ENCODE measurements at places on chromosomes 5 and 9.

GRCh38 chr5:133333326-133334150, 278.8 kb downstream of the FSTL4 start:
- no peak for DNase-seq

GRCh38 chr5:9269014-9269413, 276.9 kb downstream of the SEMA5A start:
- DNase-seq: peak; percentile 92

GRCh38 chr9:33620738-33621439, 96.8 kb downstream of the ANKRD18B start:
- peak; percentile 96 for DNase-seq

DNA sequence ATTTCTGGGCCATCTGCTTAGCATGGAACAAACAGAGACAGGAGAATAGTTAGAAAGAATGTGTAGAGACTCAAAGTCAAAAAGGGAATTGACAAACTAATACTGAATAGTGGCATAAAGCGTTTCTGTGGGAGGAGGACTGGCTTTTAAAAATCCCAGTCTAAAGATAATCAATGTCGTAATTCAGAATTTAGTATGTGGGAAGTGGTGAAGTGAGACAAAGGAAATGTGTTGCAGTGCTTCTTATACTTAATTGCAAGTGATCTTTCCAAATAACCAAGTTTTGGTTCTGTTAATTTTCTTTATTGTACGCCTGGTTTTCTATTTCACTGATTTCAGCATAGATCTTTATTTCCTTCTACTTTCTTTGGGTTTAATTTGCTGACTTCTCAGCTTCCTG, 133.2 kb downstream of the ENTREP1 start:
- no peak for DNase-seq

DNA sequence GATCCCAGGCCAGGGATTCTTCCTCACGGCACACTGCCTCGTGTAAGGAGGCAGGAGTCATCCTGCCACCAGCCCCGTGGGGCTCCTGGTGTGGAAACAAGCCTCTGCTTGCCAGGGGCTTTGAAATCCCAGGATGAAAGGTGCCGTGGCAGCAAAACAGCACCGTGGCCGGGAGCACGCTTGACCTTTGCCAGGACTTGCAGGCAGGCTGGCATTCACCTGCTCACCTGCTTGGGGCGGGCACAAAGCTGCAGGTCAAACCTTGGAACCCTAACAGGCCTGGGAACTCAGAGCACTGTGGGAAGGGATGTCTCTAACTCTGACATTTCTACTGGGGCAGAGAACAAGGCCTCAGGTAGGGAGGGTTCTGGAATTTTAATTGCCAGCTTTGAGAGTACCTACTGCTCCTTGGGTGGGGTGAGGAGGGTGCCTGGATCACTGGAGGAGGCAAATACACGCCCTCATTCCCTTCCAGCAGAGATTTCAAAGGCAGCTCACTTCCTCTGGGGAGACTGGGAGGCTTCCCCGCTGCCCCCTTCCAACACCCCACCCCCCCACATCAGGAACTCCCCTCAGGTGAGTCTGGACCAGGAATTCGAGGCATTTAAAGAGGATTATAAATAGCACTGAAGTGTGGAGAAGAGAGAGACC, 45.6 kb upstream of the STXBP1 start:
- DNase-seq: peak; percentile 65

- no peak for DNase-seq
These were observed 420.6 kb downstream of the CTNND2 start for GRCh38 chr5:11483630-11484029.

- DNase-seq: no peak
These were observed 428.7 kb downstream of the ISL1 start for GRCh38 chr5:51811883-51812471.

DNA sequence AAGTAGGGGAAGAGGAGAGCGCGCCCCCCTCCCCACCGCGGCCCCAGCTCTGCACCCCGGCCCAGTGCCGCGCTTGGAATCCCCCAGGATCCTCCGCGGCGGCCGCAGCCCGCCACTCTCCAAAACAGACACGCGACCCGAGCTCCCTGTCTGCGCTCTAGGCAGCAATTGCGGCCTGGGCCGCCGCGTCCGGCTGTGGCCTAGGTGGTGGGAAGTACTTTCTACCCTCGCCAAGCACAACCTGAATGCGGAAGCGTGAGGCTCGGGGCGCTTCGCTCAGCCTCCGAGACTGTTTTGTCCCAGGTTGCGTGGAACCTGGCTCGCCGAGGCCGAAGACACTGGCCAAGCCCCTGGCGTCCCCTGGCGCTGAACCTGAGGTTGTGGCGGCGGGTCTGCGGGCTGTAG, 3.3 kb upstream of the FOXB2 start:
- DNase-seq: no peak
